ENCODE measurements at places on chromosomes 6 and 20.

DNA sequence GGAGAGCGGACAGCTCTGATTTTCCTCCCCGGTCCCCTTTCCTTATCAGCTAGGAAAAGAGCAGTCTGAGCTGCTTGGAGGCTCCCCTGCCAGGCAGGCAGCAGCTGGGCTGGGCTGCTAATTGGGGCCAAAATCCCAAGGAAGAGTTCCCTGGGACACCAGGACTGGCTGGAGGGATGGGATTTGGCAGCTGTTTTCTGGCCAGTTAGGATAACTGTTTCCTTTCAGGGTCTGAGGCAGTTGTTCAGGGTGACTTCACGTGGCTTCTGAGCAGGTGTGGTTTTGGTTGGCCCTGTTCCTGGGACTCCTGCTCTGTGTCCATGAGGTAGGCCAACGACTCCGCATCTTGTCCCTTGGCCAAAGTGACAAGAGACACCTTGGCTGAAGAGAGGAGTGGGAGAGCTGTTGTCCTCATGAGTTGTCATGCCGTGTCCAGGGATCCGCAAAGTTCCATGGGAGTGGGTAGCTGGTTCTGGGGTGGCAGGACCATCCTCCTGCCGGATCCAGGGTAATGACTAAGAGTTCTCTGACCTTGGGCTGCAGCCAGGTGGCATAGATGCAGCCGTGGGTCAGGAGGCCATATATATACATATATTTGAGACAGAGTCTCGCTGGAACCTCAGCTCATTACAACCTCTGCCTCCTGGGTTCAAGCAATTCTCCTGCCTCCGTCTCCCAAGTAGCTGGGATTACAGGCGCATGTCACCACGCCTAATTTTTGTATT is 21.2 kb downstream of the MRPS18A start:
- DNase-seq = no peak

DNA sequence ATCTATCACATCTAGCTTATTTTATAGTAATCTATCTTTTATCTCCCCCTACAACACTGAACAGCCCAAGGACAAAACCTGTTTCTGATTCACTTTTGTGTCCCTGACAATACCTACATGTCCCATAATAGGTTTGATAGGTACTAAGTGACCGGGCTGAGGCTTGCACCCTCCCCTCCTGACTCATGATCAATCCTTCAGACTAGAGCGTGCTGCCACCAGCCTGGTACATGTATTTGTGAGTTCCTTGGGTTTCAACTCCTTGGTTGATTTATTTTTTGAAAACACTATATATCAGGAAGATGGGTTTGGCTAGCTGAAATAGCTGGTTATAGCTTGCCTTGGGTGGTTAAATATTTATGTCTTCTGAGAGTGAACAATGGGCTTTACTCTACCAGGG is 41.6 kb upstream of the RAB23 start:
- no peak for DNase-seq

- no peak for DNase-seq
Observed at GRCh38 chr6:106611030-106611429, 18.3 kb downstream of the RTN4IP1 start.

DNA sequence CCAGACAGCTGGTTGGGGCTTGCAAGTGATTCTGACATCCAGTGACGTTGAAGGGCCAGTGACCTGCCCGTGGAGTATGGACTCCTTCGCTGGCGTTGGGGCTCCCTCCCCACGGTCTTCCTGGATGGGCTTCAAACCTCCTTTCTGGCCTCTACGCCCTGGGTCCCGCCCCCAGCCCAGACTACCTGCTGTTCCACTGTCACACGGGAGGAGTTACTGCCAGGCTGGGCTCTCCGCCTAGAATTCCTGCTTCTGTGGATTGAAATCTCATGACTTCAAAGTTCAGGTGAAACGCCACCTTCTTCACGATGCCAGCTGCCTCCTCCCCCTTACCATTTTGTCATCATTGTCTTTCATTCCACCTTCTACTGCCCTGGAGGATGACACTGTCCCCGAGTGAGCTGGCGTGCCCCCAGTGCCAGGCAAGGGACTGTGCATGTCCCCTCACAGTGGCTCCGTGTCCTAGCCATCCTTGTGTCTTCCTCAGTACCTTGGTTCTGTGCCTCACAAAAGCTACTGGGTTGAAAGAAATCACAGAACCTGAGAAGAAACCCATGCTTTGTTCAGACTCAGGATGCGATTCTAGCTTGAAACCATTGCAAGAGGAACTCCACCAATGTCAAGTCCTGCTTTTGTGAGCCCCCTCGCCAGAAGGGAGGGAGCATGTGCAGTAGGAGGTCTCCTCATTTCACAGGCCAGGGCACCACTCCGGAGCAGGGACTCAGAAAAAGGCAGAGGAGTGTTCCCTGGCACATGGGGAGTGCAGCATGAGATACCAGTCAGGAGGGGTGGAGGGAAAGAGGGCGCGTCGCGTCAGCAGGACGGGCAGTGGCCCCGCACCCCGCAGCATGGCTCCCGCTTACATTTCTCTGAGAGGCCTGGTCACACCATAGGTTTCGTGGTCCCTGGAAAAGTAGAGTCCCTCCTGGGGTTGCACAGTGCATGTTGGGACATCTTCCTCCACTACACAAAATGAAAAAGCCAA is 11.0 kb upstream of the IRF4 start:
- no peak for DNase-seq

- DNase-seq = no peak
Observed at GRCh38 chr6:169393753-169394152, 140.1 kb upstream of the THBS2 start.

DNA sequence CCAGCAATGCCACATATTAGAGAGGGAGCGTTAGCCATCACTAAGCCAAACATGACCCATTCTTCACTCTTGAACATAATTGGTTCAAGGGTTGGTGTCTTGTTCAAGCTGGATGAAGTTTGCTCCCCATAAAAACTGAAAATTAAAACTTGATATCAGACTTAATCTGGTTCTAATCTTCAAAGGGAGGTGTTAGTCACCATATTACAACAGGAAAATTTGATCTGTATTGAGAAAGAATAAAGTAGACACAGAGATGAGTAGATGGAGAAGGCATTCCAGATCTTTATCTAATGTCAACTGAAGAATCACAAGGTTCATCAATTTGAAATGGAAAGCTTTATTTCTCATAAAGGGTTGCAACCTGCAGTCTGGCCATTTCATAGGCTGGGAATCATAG is 972.8 kb downstream of the HACE1 start:
- no peak for DNase-seq

- DNase-seq = no peak
Observed at GRCh38 chr6:163958646-163959045, 544.1 kb downstream of the QKI start.

GRCh38 chr20:3987296-3987695 is 28.1 kb downstream of the RNF24 start:
- DNase-seq = no peak

- DNase-seq = no peak
Observed at GRCh38 chr6:43784049-43784855, 14.2 kb downstream of the VEGFA start.

DNA sequence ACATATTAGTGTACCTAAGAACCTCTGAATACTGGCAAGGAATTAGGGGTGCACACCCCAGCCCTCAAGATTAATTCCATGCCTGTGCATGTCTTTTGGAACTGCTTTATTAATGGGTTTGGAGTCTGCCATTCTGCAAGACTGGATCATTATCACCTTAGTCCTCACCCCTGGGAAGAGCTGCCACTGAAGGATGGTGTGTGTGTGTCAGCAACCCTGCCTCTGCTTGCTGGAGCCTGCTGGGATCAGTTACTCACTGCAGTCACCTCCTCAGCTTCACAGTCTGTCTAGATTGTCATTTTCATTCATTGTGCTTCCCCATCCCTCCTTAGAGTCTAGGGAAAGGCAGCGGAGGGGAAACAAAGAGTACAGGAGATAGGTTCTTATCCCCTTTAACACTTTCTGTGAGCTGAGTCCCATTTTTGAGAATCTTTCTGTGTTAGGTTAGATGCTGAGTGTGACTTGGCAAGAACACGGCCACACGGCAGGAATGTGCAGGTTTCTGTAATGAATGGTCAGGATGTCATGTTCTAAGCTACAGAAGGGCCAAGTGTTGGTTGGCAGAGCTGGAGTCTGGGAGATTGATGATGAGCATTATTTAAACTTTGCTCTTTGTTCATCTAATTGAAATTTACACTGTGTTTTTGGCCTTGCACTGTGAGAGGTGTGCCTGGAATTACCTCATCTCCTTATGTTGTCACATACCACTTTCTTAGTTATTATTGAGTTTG is 21.1 kb downstream of the GHRH start:
- no peak for DNase-seq

GRCh38 chr6:42781546-42781795 is 381 bp upstream of the BICRAL start:
- no peak for DNase-seq

Data from cerebellar nuclear complex (tissue), 1 donor.